ENCODE measurements at places on chromosomes 2 and 18.

DNA sequence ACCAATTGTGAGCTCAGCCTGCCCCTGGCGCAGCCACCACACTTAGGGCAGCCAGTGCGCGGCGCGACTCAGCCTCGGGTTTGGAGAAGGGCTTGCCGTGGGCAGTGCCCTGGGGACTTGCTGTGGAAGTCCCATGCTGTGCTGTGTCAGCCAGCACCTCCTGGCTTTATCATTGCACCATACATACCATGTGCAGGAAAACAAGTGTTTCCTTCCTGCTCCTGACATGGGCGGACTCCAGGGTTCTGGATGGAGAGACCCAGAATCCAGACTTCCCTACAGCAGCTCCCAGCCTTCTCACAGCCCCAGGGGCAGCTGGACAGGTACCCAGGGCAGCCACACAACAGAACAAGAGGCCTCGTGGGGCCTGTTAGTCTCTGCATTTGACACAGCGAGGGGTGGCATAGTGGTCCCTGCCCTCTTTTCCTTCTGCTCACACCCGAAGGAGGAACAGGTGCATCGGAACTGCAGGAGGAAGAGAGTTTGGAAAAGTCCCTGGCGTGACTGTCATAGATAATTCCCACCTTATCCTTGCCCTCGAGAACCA lies 54.2 kb downstream of the SDC1 start:
- DNase-seq, result no peak

GRCh38 chr2:226916669-226917068 lies 80.8 kb downstream of the RHBDD1 start:
- DNase-seq, result no peak

GRCh38 chr18:4319738-4320677 lies 135.1 kb downstream of the DLGAP1 start:
- DNase-seq, result no peak

DNA sequence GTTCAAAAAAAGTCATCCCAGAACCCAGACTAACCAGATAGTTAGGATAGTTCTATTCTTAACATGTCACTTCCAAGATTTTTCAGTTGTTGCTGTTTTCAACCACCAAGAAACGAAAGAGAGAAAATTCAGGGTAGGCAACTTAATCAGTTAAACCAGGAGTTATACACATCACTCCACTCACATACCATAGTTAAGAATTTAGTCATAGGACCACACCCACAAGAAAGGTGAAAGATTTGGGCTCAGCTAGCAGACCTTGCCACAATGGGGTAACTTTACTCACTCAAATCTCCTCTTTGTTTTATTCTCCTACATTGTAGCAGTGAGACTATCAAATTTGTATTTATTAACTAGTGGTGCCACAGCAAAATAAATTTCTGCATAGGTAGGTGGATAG lies 473.6 kb downstream of the NUP35 start:
- DNase-seq, result no peak

- no peak for DNase-seq
These were observed 251.1 kb downstream of the SP3 start for GRCh38 chr2:173713904-173714555.

DNA sequence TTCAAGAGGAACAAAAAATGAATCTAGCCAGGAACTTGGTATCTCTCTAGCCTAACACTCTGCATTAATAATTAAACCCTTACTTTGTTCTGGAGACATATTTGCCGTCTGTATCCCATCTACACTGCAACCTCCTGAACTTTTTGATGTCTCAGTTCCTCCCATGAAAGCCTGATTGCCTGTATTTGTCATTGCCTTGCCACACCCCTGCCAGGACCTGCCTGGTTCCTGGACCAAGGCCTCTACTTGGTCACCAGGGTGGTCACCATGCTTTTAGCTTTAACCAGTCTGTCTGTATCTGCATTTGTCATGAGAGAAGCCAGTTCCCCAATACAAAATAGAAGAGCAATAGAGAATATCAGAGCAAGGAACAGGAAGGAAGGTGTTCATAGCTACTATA lies 58.8 kb upstream of the NOL4 start:
- DNase-seq, result no peak

DNA sequence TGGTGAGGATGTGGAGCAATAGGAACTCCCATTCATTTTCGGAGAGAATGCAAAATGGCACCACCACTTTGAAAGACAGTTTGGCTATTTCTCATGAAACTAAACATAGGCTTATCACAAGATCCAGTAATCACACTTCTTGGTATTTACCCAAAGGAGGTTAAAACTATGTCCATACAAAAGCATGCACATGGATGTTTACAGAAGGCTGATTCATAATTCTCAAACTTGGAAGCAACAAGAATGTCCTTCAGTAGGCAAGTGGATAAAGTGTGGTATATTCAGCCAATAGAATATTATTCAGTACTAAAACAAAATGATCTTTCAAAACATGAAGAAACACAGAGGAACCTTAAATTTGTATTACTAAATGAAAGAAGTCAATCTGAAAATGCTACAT lies 440.6 kb downstream of the FBXO15 start:
- DNase-seq, result no peak

GRCh38 chr18:51575171-51575570 lies 377.7 kb upstream of the MEX3C start:
- DNase-seq, result no peak

GRCh38 chr18:79497638-79498081 lies 101.9 kb downstream of the NFATC1 start:
- no peak for DNase-seq

DNA sequence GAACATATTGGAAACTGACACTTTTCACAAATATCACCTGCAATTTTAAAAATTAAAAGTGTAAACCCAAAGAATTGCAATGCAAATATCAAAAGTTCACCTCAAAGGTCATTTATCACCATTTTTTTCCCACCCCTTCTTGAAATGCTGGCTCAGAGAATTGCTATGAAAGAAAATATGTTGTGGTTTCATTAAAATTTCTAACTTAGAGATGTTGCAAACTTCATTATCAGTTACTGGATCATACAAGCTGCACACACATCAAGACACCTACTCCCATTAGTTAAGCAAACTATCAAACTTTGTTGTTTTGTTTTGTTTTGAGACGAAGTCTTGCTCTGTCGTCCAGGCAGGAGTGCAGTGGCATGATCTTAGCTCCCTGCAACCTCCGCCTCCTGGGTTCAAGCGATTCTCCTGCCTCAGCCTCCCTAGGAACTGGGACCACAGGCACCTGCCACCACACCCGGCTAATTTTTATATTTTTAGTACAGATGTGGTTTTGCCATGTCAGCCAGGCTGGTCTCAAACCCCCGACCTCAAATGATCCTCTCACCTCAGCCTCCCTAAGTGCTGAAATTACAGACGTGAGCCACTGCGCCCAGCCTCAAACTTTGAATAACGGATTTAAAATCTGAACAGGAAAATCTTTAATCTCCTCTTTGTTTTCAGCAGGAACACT lies 37.0 kb downstream of the STK39 start:
- DNase-seq, result no peak

DNA sequence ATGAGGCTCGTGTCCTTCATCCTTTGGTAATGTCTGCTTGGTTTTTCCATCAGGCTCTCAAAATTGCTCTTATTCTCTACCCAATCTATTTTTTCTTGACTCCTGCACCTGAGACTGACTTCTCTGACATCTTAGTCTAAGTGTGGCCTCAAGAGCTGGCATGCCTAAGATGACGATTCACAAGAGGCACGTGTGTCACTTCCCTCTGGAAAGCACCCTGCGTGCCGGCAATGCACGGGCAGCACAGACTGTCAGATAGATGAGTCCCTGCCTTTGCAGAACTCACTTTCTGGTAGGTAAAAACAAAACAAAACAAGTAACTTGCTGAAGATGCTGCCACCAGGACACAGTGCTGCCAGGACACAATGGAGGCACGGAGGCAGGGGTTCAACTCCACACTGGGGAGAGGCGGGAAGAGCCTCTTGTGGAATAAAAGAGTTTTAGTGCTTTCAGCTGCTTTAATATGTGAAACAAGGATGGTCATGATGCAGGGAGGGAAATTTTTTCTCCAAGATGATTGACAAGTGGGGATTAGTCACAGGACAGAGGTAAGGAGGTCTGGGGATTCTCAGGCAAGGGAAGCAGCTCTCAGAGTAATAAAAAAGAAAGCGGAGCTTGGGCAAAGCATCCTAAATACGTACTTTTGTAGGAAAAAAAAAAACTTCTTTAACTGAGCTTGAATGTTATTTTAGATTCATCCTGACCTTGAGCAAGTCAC lies 27.3 kb downstream of the CYB5A start:
- no peak for DNase-seq

DNA sequence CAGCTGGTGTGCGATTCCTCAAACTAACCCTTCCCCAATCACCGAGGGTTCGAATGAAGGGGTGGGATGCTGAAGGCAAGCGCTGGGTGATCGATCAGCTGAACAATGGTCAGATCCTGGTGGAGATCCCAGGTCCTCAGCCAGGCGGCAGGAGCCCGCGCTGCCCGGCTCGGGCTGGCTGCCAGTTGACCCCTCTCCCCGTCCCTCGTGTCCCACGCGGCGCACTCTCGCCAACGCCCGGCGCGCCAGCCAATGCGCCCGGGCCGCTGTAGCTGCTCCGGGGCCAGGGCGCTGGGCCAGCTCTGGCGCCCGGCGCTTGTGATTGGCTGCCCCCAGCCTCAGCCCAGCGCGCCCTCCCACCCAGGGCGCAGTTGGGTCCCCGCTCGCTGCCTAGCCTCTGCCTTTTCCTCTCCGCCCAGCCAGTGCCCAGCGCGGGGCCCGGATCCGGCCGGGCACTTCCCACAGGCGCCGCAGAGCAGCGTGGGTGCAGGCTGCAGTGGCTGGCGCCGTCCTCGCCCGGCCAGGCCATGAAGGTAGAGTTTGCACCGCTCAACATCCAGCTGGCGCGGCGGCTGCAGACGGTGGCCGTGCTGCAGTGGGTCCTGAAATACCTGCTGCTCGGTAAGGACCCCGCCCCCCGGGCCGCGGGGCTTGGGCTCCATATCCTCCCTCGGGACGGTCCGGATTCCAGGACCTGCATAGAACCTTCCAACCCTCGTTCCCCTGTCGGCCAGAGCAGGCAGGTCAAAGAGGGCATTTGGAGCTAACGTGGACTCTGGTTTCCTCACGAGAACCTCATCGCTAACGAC lies at the start of gene MOGAT1:
Gene MOGAT1, plus strand, starts transcription at position 400 of the 809 bp plus-strand sequence. Its CDS starts 128 bp downstream, at position 528.
- no peak for DNase-seq

All from stimulated activated CD4-positive, alpha-beta T cell treated with anti-CD3 and anti-CD28 coated beads, Interleukin-1b, Interleukin-23, amount 100 ng/mL, for 1 hour (primary cell).